ENCODE measurements at places on chromosomes 2 and 18. TPM values are rescaled to one million over a fixed set of nuclear protein-coding genes. Genes with fewer than 3 reads are reported as not detected.

SCN9A gene
- polyA plus RNA-seq, result 0.86 TPM

EPC2 gene
- polyA plus RNA-seq, result 2.8 TPM

GLB1L gene
- polyA plus RNA-seq, result 1.0 TPM

GRCh38 chr2:49426996-49427395 is 272.7 kb upstream of the FSHR start:
- no peaks in the 10 kb centered on the region for H3K4me1 ChIP-seq
- H3K27ac ChIP-seq, result no peak overlapping the region
- no peak for DNase-seq
- H3K36me3 ChIP-seq, result no peaks in the 10 kb centered on the region

- H3K27ac ChIP-seq, result no peak overlapping the region
- peaks cover 4% of the 10 kb centered on the region for H3K27me3 ChIP-seq
- H3K4me3 ChIP-seq, result no peak overlapping the region
- H3K36me3 ChIP-seq, result peaks cover 40% of the 10 kb centered on the region
- no peak for DNase-seq
- H3K4me1 ChIP-seq, result no peaks in the 10 kb centered on the region
These were observed 111.0 kb downstream of the BCL2L11 start for GRCh38 chr2:111231532-111232252.

GRCh38 chr2:171390941-171391516 is 42.8 kb downstream of the METTL8 start:
- H3K27ac ChIP-seq, result peak overlapping the region; percentile 28
- H3K4me1 ChIP-seq, result peaks cover 2% of the 10 kb centered on the region
- no peak overlapping the region for H3K4me3 ChIP-seq
- no peaks in the 10 kb centered on the region for H3K27me3 ChIP-seq
- no peak for DNase-seq
- peaks cover 5% of the 10 kb centered on the region for H3K36me3 ChIP-seq

GRCh38 chr2:137020452-137021196 is 255.3 kb downstream of the THSD7B start:
- H3K36me3 ChIP-seq, result no peaks in the 10 kb centered on the region
- H3K4me3 ChIP-seq, result no peak overlapping the region
- DNase-seq, result no peak
- no peaks in the 10 kb centered on the region for H3K4me1 ChIP-seq
- no peak overlapping the region for H3K27ac ChIP-seq

GRCh38 chr2:190181123-190181669 is 118.7 kb upstream of the MSTN start:
- DNase-seq, result no peak
- H3K36me3 ChIP-seq, result no peaks in the 10 kb centered on the region
- peak overlapping the region; percentile 64 for H3K4me3 ChIP-seq

DNA sequence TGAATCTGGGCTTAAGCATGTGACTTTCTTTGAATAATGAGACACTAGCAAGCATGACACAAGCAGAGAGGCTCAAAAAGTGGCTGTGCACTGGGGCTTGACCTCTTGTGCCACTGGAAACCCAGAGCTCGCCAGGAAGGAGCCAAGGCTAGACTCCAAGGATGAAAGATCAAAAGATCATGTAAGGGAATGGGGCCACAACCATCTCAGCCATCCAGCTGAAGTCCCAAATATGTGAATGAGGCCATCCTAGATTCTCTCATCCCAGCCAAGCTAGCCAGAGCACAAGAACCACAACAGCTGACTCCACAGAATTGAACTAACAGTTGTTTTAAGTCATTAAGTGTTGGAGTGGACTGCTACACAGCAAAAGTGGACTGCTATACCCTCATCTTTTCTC is 288.1 kb downstream of the CCDC178 start:
- H3K36me3 ChIP-seq, result no peaks in the 10 kb centered on the region
- no peak for DNase-seq
- peaks cover 1% of the 10 kb centered on the region for H3K27me3 ChIP-seq
- no peak overlapping the region for H3K27ac ChIP-seq
- H3K4me1 ChIP-seq, result no peaks in the 10 kb centered on the region

- peak; percentile 41 for DNase-seq
- H3K36me3 ChIP-seq, result no peaks in the 10 kb centered on the region
- H3K27me3 ChIP-seq, result no peaks in the 10 kb centered on the region
- peak overlapping the region; percentile 15 for H3K4me3 ChIP-seq
- peak overlapping the region; percentile 31 for H3K27ac ChIP-seq
- peaks cover 26% of the 10 kb centered on the region for H3K4me1 ChIP-seq
These were observed 59.8 kb downstream of the TAF4B start for GRCh38 chr18:26286008-26286407.
